ENCODE measurements at places on chromosomes 11 and 22.

DNA sequence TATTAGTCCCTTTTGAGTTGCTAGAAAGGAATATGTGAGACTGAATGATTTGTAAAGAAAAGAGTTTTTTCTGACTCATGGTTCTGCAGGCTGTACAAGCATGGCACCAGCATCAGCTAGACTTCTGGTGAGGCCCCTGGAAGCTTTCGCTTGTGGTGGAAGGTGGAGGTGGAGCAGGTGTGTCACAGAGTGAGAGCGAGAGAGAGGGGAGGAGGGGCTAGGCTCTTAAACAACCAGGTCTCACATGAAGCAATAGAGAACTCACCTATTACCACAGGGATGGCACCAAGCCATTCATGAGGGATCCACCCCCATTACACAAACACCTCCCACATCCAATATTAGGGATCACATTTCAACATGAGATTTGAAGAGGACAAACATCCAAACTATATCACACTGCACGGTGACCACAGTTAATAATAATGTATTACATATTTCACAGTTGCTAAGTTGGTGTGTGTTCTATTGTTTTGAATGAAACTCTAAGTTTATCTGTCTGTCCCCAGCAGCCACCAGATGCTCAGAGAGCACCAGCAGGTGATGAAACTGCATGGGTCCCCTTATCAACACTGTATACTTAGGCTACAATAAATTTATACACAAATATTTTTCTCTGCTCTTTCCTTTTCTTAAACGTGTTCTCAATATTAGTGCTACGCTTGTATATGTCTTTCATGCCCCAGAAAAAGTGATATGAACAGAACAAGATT is 14.1 kb downstream of the ZFP91 start:
- no peak for DNase-seq

DNA sequence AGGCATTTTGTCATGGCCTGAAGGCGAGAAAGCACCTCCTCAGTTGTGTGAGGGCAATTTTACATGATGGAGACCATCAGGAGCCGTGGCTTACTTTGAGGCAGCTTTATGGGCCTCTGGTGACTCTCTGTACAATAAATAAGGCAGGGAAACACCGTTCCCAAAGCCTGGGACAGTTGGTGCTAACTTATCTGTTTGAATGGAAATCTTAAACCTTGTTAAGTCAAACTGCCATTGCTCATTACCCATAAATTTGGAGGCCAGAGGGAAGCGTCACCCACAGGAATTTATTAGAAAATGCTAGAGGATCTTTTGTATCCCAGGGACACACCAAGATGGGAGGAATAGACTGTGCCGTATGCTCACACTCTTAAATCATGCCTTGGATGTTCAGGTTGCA is 1156.9 kb downstream of the BRD1 start:
- no peak for DNase-seq

DNA sequence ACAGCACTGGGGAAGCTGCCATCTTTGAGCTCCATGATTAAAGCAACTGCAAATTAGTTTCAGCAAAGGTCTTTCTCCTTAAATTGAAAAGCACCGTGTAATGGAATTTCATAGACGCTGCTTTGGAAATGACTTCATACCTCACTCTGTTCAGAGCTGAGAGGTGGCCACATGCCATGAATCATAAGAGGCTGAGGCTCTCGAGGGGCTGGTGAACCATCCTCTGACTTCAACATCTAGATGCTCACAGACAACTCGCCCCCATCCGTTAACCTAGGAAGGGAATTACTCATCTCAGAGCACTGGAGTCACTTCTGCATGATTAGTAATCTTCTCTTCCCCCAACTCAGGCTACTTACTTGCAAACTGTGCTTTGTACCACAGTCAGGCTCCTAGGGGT is 122.3 kb downstream of the RCN1 start:
- no peak for DNase-seq

DNA sequence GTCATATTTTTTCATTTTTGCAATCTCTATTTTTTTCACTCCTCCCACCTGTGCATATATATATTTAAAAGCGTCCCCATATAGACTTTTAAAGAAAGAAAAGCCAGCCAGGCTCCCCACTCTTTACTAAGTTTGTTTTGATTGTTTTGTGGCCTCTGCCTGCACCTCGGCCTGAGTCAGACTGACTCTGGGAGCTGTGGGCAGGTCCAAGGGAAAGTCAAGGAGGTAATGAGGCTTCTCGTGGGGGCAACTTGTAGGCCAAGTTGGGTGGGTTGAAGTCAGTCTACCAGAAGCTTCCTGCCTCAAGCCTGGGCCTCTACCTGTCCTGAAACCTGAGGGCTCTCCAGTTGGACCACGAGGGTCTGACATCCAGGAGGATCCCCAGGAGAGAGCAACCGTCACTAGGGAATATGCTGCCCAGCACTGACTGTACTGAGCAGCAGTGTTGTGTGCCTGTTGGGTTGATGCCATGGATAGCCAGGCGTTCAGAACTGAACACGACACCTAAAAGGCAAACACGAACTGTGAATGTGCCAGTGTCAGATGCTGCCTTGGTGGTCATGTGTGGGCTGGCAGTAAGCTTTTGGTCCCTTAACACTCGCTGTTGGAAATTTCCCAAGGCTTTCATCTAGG is 58.8 kb downstream of the BMAL1 start:
- no peak for DNase-seq

DNA sequence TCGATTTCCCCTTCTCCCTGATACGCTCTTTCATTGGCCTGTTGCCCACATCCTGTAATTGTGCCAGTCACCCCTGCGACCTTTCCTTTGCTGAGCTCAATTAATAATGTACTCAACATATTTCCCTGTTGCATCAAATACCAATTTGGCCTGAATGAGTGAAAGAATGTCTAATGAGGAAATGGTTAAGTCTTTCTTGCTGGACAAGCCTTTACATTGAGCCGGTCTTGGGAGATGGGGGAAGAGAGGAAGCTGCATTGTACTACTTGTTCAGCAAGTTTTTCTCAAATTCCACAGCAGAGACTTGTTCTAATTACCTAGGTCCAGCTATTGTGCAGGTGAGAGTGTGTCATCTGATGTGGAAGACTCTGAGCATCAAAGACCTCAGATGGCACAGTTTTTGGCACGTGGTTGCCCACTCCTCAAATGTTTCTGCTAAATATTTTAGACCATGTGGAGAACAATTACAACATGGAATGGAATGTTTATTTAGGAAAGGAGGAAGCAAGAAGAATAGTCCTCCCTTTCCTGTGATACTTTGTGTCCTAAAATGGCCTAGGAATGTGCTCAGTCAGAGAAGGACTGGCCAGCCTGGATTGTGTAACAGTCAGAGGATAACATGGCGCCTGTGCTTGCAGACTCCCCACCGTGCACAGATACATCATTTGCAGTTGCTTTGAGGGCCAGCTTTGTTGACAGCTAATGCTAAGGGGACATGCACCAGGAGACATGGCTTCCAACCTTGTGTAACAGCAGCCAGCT is 129.5 kb upstream of the E2F8 start:
- DNase-seq = no peak

GRCh38 chr11:7353100-7353499 is 101.4 kb downstream of the SYT9 start:
- no peak for DNase-seq

DNA sequence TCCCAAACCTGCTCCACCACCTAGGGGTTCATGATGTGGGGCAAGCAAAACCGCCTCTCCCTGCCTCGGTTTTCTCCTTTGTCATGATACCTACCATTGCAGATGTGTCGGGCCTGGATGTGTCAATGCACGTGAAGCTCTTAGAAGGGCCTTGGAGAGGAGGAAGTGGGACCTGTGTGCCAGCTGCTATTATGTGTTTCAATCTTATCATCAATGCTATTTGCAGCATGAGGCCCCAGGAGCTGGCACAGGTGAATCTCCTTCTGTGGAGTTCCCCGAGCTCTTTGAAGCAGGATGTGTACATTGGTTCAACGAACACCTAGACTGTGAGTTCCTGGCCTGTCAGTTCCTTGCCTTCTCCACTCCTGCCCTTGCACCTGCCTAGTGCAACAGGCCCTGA is 331.6 kb downstream of the CTTN start:
- DNase-seq = no peak

- no peak for DNase-seq
These were observed 3.1 kb upstream of the CLDN5 start for GRCh38 chr22:19527321-19527721.

DNA sequence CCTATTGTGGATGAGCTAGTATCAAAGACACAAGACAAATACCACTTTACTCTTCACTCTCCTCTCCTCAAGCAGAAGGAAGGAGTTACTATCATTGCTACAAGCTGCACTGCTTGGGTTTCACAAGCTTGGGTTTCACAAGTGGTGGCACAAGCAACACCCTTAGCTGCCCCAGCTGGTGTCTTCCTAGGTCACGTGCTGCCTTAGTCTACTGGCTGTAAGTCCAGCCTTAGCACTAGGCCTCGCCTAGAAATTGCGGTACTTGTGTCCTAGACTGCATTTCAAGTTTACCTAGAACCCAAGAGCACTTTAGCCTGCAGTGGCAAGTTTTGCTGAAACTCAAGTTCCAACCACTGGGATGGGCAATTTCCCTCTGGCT is 86.6 kb downstream of the EHF start:
- no peak for DNase-seq

- no peak for DNase-seq
These were observed 80.8 kb downstream of the ST3GAL4 start for GRCh38 chr11:126436209-126436755.

DNA sequence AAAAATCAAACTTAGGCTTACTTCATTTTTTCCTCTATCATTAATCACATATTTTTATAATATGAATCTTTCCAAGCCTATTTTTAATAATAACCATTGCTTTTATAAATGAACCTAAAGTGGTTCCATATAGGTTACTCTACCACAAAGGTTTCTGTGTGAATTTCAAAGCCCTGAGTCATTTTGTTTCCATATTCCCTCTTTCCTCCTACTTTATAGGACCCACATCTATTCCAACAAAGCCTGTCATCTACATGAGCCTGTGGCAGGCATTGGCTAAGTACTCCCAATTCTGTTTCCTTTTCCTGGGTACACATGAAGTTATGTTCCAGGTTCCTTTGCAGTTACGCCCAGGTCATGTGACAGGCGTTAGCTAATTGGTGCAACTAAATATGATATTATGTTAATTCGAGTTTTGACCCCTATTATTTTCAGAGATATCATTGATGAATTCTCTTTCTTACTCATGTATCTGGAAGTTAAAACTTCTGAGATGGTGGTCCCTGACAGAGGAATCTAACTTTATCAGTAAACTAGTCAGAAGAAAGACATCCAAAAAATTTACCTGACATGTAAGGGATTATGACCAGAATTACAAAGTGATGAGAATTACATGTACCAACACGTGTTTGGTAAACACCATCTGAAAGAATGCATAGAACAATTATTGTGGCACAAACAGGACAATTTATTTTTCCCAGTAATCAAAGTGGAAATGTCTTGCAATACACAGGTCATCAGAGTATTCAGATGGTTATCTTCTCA is 1264.0 kb upstream of the CNTN5 start:
- DNase-seq = no peak

DNA sequence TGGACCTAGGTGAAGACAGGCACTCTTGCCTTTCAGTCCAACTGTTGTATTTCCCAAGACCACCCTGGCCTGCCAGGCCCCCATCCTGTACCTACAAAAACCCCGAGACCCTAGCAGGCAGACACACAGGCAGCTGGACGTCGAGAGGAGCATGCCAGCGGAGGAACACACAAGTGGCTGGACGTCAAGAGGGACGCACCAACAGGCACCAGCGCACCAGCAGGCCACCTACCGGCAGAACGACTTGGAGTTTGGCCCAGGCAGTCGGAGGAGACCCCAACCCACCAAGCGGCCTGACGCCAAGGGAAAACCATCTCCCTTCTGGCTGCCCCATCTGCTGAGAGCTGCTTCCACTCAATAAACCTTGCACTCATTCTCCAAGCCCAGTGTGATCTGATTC is 1883.4 kb upstream of the RAG2 start:
- DNase-seq = no peak

GRCh38 chr11:56663386-56663785 is at the start of gene OR5AR1:
TSS of gene OR5AR1 (plus strand) at chr11:56663686. CDS start at chr11:56663686, 0 bp downstream.
- no peak for DNase-seq

GRCh38 chr11:68855205-68855981 is 13.7 kb upstream of the CPT1A start:
- DNase-seq = no peak

- DNase-seq = no peak
These were observed 53.1 kb downstream of the KIF18A start for GRCh38 chr11:28054821-28055220.

- DNase-seq = no peak
These were observed 25.5 kb downstream of the UVRAG start for GRCh38 chr11:75840522-75840921.

DNA sequence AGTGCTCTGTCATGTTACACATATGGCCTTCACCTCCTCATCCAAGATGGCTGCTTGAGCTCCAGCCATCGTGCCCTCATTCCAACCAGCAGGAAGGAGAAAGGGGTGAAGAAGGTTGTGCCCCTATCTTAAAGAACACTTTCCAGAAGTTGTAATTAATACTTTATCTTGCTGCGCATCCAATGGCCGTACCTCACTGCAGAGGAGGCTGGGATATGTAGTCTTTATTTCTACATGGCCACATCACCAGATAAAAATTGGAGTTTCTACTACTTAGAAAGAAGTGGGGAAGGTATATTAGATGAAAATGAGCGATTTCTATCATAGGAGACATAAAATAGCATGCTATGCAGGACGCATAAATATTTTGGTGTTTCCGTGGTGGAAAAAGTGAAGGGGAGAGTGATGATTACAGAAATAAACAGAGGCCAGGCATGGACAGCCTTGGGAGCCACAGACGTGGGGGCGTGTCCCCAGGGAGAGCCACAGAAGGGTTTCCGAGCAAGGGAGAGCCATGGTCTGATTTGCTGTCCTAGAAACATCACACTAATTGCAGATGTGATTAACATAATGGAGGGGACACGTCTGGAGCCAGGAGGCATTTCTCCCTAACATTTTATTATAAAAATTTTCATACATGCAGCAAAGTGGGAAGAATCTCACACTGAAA is 8.8 kb upstream of the MB start:
- no peak for DNase-seq

GRCh38 chr11:46444305-46444704 is 52.7 kb upstream of the CHRM4 start:
- DNase-seq = no peak

- DNase-seq = no peak
These were observed 33.0 kb upstream of the PITPNB start for GRCh38 chr22:27952091-27952490.
